Posterior vena cava (tissue), 2 donors: ENCODE measurements at places on chromosomes 6 and 20. TPM values are rescaled to one million over a fixed set of nuclear protein-coding genes. Genes with fewer than 3 reads are reported as not detected.

Gene SPATS1
- not detected for total RNA-seq

Gene PAX1
- total RNA-seq = not detected

Gene OTOR
- total RNA-seq = not detected

Gene PDE7B
- 7.2 TPM for total RNA-seq

Gene GJA10
- total RNA-seq = not detected

Gene RAMACL
- total RNA-seq = 2.7 TPM

Gene SNAP25
- 0.62 TPM for total RNA-seq

Gene SAMD5
- total RNA-seq = 1.2 TPM

Gene RIOK1
- 18.9 TPM for total RNA-seq

Gene FAM210B
- 34.3 TPM for total RNA-seq

Gene KCNK15
- 4.5 TPM for total RNA-seq

Gene ZNF341
- total RNA-seq = 1.8 TPM

Gene PI3
- total RNA-seq = not detected

Gene ENPP5
- total RNA-seq = 0.71 TPM

Gene PRRT1
- total RNA-seq = 3.6 TPM

Gene OPRL1
- total RNA-seq = 0.76 TPM

Gene KHDC1L
- not detected for total RNA-seq

Gene KCNK17
- total RNA-seq = 0.74 TPM

Gene GGTLC1
- total RNA-seq = not detected

Gene PDYN
- not detected for total RNA-seq

Gene EYA2
- total RNA-seq = 9.1 TPM

Gene SLC17A4
- not detected for total RNA-seq

Gene PGBD1
- total RNA-seq = 6.0 TPM

Gene BPIFB1
- not detected for total RNA-seq

Gene RALGAPB
- 29.7 TPM for total RNA-seq

Gene BMP6
- 5.7 TPM for total RNA-seq

Gene ATP6V1G2
- total RNA-seq = 0.43 TPM

Gene HLA-DOA
- 3.5 TPM for total RNA-seq

Gene PAK5
- not detected for total RNA-seq

Gene PPP1R3G
- 4.2 TPM for total RNA-seq

Gene SMOC2
- total RNA-seq = 176 TPM

Gene COX4I2
- total RNA-seq = 2.5 TPM

Gene COL9A1
- not detected for total RNA-seq

Gene MLIP
- 1.4 TPM for total RNA-seq

Gene SLC17A2
- total RNA-seq = not detected

Gene HTR1E
- not detected for total RNA-seq
